ENCODE measurements at places on chromosomes 6 and 20.
A peak's percentile ranks its signal among the peaks of the same experiment; 100 is the strongest.

- DNase-seq = peak; percentile 85
These were observed 105.8 kb downstream of the SLC35B3 start for GRCh38 chr6:8329562-8329961.

- no peak for DNase-seq
These were observed 62.7 kb downstream of the FOXC1 start for GRCh38 chr6:1672379-1672778.

DNA sequence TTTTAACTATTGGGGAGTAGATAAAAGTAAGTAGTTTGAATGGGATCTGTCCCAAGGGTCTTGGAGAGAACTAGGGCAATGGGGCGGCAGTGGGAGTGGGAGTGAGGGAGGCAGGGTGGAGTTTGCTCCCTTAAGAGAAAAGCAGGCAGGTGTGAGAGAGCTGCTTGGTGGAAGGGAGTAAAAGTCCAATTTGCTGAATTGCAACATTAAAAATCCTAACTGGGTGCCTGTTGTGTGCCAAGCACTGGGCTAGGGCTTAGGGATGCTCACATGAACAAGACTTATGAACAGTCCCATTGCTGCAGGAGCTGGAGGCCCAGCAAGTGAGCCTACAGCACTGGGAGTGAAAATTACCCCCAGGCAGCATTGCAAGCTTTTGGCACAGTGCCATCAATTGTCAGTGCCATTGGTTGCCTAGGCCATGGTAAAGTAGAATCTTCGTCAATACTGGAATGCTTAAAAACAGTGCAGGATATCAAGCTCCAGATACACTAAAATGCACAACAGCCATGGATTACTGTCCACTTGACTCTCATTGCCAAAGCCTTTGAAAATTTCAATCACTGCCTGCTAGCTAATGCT lies 277.7 kb upstream of the JARID2 start:
- DNase-seq = no peak

DNA sequence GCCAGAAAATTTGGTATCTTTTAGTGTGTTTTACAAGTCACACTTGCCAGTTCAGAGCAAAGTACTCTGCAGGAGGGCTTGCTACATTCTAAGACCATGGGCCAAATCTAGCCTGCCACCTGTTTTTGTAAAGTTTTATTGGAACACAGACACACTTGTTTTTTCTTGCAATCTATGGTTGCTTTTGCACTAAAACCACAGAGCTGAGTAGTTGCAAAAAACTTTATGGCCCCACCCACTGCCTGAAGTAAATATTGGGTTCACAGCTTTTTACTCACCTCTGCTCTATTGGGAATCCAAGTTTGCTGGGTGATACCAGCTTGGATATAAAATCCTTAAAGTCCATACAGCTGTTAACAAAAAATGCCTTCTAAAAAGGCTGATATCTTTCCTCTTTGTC lies 109.0 kb downstream of the ZFP64 start:
- no peak for DNase-seq

DNA sequence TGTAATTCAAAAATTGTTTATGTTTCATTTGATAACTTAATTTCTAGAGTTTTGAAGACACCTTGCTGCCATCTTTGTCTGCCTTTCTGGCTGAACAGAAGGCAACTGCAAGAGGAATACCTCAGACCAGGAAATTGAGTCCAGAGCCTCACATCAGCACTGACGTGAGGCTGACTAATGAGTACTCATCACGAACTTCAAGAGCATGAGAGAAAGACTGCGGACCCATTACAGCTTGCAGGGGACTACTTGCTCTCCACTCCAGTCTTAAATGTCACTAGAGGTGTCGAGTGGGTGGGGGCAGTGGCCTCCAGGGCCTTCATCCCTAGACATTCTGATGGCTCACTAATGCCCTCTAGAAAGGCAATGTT lies 109.5 kb upstream of the SSTR4 start:
- DNase-seq = no peak

DNA sequence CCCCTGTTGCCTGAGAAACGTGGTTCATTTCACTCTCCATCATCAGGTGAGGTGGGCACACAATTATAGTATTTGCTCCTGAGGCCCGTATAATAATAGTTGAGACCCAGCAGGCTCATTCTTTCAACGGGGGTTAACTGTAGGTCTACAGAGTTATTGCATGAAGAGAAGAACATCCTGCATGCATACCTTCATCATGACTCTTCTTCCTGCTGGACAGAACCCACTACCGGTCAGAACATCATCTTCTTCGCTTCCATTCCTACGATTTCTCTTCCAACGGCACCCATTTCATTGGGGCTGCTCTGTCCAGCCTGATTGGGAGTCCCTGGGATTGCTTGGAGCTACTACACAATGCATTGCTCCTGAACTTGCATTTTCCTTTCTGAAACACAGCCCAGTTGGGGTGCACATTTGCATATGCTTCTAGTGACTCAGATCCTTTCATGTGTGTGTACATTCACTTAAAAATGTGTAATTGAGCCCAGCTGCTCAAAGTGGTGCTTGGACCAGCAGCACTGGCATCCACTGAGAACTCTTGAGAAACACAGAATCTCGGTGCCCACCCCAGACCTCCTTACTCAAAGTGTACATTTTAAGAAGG lies 57.4 kb downstream of the SLC24A3 start:
- DNase-seq = no peak

GRCh38 chr6:107026965-107027364 lies 1.0 kb upstream of the MTRES1 start:
- DNase-seq = no peak

GRCh38 chr20:35909796-35910195 lies 44.5 kb downstream of the SCAND1 start:
- DNase-seq = no peak

DNA sequence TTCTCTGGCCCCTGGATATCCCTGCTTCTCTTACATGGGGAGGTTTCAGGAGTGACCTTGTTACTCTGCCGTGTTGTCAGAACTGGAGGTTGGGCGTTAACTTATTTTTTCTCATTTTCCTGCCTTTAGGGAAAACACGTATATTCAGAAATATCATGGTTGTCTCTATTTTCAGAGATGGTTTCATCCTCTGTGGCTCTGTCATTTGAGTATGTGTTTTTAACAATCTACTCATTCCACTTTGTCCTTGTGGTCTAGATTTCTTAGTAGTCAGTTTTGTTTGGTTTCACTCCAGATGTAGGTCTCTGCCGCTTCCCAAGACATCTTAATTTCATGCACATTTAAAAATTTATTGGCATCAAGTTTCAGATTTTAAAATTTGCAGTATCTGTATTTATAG lies 45.9 kb downstream of the KCNS1 start:
- no peak for DNase-seq

DNA sequence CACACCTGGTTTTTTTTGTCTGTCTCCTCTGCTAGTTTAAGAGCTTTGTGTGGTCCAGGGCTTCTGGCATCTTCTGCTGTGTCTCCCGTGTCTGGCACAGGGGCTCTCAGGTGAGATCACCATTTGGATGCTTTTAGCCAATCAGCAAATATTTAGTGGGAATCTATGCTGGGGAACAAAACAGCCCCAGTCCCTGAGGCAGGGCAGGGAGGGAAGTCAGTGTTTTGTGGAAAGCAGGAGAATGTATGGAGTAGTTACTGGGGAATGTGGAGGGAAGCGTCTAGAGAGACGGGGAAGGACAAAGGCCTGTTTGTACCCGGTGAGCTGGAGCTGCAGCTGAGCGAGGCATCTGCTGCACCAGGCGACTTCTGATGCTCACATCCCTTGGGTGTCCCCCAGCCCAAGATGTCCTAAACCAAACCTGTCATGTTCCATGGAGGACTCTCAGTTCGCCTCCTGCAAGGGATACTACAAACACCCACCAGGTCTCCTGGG lies 49.3 kb upstream of the NNAT start:
- no peak for DNase-seq

GRCh38 chr6:3366596-3367413 lies 90.0 kb downstream of the SLC22A23 start:
- no peak for DNase-seq

DNA sequence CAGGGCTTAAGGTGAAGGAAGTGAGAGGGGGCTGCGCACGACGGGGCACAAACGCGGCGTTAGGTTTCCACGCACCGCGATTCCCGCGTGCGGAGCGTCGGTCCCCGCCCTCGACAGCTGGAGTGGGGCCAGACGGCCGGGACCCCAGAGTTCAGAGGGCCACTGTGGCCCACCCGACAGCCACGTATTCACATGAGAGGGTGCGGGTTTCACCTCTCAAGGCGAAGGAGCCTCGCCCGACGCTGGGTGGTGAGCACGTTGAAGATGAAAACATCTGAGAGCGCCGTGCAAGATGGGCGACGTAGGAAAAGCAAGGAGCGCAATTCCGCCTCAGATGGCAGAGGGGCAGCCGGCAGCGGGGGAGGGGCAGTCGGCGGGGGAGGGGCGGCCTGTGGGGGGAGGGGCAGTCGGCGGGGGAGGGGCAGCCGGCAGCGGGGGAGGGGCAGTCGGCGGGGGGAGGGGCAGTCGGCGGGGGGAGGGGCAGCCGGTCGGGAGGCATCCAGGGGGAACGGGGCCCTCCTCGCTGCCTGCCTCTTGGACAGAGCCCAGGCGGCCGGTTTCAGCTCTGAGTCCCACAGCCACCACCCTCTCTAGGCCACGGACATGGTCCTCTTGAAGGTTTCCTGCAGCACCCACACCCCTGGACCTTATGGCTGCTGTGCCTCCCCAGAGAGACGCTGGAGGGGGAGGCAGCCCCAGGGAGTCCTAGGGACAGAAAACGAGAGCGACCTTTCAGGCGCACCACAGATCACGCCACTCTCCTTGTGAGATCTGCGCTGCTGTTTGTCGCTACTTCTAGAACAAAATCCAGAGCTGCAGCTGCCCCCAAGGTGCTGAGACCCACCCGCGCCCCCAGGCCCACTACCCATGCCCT lies 113.7 kb downstream of the DLL1 start:
- peak; percentile 9 for DNase-seq

DNA sequence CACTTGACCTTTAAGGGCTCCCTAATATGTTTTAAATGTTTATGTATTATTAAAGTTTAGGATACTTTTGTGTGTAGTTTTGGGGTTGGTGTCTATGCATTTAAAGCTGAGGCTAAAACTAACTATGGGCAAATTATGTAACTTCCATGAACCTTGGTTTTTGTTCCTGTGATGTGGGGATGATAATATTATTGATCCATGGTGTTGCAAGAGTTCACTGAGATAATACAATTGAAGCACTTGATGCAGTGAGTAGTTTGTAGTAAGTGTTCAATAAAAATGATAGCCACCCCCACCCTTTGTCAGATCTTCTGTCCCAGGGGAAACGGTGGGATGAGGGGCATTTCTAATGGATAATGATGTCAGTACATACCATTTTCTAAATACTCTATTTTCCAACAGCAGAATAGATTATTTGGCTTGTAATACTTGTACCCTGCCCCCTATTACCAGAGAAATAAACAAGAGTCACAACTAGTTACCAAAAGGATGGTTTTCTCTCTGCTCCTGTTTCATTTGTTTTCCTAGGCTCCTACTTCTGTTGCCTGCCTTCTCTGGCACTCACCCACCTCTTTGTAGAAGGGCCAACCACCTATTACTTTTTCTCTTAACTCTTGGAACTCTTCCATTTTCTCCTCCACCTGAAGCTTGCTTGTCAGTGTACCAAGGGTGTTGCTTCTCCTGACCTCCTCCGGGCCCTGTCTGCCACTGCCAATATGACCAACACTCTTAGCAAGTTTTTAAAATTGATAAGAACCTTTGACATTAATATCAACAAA lies 97.9 kb downstream of the RCAN2 start:
- no peak for DNase-seq

GRCh38 chr20:59559863-59560262 lies 44.5 kb upstream of the PHACTR3 start:
- DNase-seq = no peak

GRCh38 chr6:113825781-113826180 lies 31.4 kb upstream of the MARCKS start:
- DNase-seq = no peak

DNA sequence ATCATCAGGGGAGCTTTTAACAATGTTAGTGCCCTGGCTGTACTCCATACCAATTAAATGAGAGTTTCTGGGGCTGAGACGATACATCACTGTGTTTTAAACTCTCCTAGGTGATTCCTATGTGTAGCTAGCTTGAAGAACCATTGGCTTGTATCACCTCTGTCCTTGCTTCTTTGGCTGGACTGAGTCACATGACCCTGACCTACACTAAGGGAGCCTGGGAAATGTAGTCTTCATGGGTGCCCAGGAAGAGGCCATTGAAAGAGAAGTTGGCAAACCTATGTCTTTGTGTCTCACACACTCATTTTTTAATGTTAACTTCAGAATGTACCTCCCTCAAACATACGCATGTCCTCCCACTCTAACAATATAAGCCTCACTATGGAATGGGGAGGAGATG lies 506.6 kb downstream of the DHX35 start:
- no peak for DNase-seq

DNA sequence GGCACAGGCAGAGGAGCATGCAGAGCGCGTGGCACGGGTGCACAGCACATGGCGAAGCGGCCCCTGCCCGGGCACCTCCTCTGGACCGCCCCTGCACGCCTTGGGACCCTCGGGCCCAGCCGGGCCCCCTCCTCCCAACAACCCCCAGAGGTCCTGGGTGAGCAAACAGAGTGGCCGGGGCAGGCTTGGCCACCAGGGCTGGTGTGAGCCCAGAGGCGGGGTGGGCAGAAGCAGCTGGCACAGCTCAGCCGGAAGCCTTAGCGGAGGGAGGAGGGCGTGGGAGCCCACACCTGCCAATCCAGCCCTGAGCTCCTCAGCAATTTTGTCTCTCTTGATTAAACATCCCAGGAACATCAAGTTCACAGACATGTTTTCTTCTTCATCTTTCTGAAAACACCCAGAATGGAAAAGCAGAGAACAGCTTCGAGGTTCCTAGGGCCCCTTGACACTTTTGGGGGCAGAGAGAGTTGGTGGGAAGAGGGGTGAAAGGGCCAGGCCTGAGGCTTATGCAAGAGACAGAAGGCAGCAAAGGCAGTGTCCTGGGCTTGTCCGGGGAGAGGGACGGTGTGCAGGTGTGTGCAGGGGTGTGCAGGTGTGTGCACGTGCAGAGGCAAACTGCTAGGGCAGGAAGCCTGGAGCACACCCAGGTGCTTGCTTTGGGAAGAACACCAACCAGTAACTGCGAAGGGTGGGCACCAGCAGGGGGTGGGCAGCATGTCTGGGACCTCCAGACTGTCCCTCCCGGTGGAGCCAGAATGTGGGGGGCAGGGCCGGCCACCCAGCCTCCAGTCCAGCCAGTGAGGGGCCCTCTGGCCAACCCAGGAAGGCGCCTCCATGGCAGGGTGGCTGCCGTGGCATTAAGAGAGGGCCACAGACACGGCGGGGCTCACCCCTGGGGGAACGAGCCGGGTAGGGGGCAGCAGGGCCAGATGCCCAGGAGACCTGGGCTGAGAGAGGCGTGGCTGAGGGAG lies 4.8 kb downstream of the HRH3 start:
- peak; percentile 59 for DNase-seq

- no peak for DNase-seq
These were observed 28.1 kb upstream of the PNPLA1 start for GRCh38 chr6:36241728-36242127.

DNA sequence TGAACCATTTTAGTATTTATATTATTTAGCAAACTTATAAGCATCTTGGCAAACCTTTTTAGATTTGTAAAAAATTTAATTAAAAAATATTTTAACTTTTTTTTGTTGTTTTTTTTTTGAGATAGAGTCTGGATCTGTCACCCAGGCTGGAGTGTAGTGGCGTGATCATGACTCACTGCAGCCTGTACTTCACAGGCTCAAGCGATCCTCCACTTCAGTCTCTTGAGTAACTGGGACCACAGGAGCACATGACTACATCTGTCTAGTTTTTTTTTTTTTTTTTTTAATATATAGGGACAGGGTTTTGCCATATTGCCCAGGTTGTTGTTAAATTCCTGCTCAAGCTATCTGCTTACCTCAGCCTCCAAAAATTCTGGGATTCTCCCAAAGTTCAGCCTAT lies 161.1 kb downstream of the EYS start:
- DNase-seq = no peak

Measured in NCI-H1417 (cell line).